ENCODE measurements at places on chromosomes 16 and 17.

GRCh38 chr17:60545465-60546191 is 19.6 kb upstream of the APPBP2 start:
- no peak for DNase-seq

DNA sequence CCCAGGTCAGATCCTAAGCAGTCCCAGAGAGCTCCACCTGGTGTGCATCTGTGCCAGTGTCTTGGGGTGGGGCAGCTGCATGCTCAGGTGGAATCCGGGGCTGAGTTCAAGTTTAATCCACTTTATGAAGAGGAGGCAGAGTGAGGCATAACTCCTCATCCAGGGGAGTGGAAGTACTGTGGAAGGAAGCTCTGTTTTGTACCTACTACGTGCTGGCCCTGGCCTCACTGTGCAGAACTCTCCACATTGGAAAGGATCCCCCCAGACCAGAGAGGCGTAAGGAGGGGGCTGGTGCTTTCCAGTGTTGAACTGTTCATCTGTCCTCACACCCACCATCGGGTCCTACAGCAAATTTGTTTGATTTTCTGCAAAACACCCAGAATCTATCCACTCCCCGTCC is 78.0 kb downstream of the ABCC6 start:
- no peak for DNase-seq

- no peak for DNase-seq
Measured at GRCh38 chr16:67040166-67040565, 11.2 kb downstream of the CBFB start.

DNA sequence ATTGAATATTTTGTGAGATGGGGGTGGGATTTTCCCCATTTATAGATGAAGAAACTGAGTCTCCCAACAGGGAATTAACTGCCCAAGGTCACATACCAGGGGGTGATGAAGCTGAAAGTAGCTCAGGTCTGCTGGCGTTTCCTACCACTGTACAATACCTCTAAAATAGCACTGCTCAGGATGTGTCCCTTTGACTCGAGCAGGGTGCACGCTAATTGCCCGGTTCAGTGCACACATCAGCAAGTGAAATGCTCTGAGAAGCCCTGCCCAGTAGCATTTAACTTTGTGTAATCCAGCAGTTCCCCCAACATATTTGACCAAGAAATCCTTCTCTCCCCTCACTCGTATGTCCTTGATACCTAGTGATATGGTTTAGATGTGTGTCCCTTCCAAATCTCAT is 50.1 kb upstream of the DDX52 start:
- DNase-seq = no peak

GRCh38 chr17:38960402-38960801 is 6.8 kb downstream of the FBXO47 start:
- DNase-seq = no peak

- peak; percentile 38 for DNase-seq
Measured at GRCh38 chr16:50335196-50335958, 33.4 kb downstream of the BRD7 start.

GRCh38 chr16:11098601-11099390 is 154.4 kb downstream of the CLEC16A start:
- DNase-seq = no peak

DNA sequence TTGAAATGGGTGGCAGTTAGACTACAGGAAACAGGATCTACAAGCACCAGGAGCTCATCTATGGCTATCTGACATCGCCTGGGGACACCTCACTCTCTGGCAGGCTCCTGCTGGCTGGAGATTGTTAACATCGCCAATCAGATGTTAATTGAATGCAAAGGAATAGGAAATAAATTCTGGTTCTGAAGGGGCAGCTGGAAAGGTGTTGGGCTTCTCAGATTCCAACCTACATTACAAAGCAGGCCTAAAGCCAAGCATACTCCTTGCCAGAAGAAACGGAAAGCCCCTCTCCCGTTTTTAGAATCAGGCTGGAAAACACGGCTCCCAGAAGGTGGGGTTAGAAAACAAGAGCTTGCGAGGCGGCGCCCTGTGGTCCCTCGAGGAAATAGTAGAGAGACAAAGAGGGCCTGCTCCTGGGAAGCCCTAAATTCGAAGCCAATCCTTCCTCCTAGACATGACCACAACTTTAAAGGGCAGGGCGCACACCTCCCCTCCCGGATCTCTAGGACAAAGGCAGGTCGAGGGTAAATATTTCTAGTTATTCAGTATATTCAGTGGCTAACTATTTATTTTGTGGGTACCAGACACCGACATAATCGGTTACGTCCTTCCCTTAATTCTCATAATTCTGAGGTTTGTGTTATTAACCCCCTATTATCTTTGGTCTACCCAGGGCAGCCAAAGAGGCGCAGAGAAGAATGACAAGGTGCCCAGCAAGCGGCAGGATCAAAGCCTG is 763 bp upstream of the TOM1L1 start:
- no peak for DNase-seq

- no peak for DNase-seq
Measured at GRCh38 chr17:33387406-33387805, 94.3 kb upstream of the ASIC2 start.

GRCh38 chr17:50259477-50260324 is 14.6 kb upstream of the TMEM92 start:
- DNase-seq = no peak

DNA sequence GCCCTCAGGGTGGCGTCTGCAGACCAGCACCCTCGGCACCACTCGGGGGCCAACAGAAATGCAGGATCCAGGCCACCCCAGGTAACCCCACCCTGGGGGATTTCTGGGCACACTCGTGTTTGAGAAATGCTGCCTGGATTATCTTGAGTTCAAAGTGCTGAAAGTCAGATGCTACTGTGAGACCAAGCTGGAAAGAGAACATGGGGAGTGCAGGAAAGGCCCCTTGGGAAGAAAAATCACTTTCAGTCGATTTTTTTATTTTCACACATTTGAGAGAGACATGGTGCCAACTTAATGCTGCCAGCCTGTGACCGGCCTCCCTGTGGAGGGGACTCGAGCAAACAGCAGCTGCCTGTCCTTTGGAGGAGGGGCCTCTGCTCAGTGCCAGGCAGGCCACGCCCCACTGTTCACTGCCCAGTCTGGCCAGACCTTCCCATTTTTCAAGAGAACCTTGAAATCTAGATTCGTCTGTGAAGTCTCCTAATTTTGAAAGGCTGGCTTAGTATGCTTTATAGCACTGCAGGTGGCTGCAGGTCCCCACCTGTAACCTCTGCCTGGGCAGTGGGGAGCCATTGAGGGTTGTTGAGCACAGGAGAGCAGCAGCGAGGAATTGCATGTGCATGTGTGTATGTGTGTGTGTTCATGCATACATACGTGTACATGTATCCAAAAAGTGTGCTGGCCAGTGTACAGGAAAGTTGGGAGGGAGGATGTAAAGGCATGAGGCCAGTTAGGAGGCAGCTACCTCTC is 70.7 kb upstream of the PLCG2 start:
- no peak for DNase-seq

DNA sequence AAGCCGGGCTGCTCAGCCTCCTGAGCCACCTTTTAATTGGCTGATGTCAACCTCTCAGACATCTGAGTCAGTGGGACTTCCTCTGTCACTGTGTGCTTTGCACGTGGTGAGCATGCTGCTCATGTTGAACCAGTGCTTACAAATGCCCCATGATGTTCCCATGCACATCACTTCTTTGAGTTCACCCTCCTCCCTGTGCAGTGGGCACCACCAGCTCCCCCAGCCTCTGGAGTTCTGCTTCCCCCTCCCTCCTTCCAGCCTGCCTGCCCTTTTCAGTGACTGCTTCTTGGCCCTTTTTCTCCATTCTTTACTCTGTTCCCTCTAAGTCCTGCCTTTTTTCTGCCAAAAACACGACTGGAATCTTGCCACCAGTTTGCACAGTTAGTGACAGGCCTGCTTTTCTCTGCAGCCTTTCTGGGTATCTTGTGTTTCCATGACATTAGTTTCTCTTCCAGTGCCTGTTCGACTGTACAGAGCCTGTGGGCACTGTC is 41.6 kb downstream of the USP10 start:
- DNase-seq = no peak

- DNase-seq = no peak
Measured at GRCh38 chr17:81612172-81612970, 24.5 kb downstream of the NPLOC4 start.

DNA sequence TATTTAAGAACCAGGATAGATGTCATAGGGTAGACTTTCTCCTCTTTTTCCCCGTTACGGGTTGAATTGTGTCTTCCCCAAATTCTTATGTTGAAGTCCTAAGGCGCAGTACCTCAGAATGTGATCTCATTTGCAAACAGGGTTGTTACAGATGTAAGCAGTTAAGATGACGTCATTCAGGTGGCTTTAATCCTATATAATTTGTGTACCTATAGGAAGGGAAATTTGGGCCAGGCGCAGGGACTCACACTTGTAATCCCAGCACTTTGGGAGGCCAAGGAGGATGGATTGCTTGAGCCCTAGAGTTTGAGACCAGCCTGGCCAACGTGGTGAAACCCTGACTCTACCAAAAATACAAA is 99.5 kb upstream of the DHX40 start:
- no peak for DNase-seq

DNA sequence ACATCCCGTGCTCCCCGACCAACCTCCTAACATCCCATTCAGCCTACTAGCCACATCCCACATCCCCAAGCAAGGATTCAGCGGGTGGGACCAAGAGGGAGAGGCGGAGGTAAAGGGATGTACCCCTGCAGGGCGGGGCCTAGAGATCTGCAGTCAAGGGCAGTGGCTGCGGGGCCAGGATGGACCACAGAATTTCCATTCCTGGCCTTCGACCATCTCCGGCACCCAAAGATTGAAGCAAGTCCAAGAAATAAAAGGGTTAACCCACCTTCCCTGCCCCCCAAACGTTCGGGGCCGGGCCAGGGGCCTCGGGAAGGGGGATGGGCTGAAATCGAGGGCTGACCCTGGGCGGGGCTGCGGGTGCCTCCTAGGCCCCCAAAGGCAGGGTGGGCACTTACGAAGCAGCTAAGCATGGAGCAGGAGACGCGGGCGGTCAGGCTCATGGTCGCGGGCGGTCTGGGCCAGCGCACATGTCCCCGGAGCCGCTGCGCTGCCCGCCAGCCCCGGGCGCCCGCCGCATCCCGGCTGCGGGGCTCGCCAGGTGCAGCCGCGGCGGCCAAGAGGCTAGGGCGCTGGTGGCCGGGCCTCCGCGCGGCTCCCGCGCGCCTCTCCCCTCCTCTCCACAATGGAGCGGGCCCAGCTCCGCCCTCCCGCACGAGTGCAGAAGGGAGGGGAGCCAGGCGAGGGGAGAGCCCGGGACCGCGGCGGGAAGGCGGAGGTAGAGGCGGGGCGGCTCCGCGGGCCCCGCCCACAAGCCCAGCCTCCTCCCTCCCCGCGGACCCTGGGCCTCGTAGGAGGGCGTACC is at the start of gene MTMR4:
Gene MTMR4, minus strand, starts transcription at position 674 of the 805 bp plus-strand sequence. Its CDS starts 231 bp downstream, at position 443.
- DNase-seq = peak; percentile 70

GRCh38 chr17:28928061-28928460 is 23.3 kb downstream of the PHF12 start:
- peak; percentile 26 for DNase-seq

GRCh38 chr17:76948301-76948700 is 80.1 kb downstream of the MGAT5B start:
- DNase-seq = no peak

GRCh38 chr16:58515871-58516767 is 802 bp downstream of the SETD6 start:
- peak; percentile 48 for DNase-seq

DNA sequence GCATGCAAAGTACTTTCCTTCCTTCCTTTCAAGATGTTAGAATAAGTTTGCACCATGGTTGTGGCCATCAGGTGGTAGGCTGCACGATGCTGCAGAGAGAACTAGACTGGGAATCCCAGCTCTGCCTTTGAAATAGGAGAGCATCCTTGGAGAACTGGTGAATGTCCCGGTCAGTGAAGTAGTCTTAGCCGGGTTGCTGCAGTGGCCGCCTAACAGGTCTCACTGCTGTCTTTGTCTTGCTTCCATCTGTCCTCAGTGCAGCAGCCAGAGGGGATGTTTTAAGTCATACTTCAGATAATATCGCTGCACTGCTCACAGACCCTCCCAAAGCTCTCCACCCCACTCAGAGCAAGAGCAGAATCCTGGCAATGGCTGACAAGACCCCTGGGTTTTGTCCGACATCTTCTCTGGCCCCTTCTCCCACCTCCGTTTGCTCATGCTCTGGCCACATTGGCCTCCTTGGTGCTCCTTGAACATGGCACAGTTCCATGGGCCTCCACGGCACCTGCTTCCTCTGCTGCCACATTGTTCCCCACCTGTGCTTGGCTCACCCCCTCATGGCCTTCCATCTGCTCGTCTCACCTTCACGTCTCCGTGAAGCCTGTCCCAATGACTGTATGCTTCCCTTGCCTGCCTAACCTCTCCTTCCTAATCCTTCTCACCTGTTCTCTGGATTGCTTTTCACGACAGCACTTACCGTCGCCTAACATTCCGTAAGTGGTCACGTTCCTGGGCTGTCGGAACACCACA is 439.8 kb downstream of the UTP18 start:
- no peak for DNase-seq

- DNase-seq = no peak
Measured at GRCh38 chr16:29230671-29231096, 175.8 kb downstream of the NPIPB11 start.

DNA sequence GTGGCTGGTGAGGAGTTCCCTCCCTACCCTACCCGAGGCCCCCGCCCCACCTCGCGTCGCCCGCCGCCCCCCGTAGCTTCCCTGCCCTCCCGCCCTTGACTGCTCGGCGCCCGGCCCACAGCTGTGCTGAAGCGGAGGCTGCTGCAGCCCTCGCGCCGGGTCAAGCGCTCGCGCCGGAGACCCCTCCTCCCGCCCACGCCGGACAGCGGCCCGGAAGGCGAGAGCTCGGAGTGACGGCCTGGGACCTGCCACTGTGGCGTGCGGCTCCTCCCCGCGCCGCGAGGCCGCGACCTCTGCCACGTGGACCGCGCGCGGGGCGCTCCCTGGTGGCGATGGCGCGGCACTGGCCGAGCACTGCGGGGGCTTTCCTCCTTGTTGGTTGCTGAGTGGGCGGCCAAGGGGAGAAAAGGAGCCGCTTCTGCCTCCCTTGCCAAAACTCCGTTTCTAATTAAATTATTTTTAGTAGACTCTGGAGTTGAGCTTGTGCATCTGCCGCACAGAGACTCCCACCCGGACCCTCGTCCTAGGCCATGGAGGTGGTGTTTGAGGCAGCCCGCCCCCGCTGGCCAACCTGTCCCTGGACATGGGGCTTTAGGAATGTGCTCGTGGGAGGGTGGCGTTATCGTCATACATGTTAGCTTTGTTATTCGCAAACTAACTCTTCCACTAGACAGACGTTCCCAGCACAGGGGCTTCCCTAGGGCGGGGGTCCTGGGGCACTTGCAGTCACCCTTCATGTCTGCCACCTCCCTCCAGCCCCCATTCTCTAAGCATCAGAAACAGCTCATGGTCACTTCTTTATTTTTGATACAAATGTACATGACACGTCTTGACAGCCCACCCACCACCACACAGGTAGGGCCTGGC is 4.4 kb downstream of the TP53I13 start:
- peak; percentile 73 for DNase-seq
